ENCODE measurements at places on chromosomes 1 and 21.
A peak's percentile ranks its signal among the peaks of the same experiment; 100 is the strongest.

GRCh38 chr1:96367791-96368190 lies 353.8 kb upstream of the PTBP2 start:
- DNase-seq = no peak

DNA sequence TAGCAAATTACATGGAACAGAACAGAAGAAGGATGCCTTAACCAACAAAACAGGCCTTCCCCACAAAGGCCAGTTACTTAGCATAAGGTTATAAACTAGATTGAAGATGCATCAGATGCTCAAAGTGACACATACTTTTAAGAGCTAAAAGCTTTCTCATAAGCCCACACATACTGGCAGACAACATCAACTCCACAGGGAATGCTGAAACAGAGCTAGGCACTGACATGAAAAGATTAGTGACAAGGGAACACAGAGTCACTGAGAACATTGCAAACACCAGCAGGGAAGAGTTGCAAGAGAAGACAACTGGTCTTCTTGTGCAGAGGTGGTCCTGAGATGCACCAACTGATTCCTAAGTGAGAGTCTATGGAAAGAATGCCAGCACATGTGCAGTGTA lies 6.9 kb downstream of the TTC13 start:
- DNase-seq = no peak

DNA sequence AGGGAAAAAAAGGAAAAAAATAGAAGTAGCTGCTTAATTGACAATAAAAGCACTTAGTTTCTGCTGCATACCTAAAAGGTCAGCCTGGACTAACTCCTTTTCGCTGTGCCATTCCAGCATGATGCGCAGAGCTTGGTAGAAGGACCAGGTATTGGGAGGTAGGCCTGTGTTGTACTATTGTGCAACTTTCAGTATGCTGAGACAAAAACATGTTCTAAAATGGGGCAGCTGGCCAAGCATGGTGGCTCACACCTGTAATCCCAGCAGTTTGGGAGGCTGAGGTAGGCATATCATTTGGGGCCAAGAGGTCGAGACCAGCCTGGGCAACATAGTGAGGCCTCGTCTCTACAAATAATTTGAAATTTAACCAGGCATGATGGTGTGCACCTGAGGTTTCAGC lies 15.0 kb upstream of the SCCPDH start:
- DNase-seq = no peak

- DNase-seq = no peak
Measured at GRCh38 chr1:23645338-23645737, 46.3 kb upstream of the RPL11 start.

- no peak for DNase-seq
Measured at GRCh38 chr1:93594603-93594880, 87.1 kb downstream of the BCAR3 start.

GRCh38 chr1:78619446-78619802 lies 824 bp upstream of the IFI44L start:
- no peak for DNase-seq

- no peak for DNase-seq
Measured at GRCh38 chr1:184945678-184946412, 28.5 kb downstream of the NIBAN1 start.

- no peak for DNase-seq
Measured at GRCh38 chr1:37449936-37450335, 24.4 kb upstream of the ZC3H12A start.

- DNase-seq = no peak
Measured at GRCh38 chr1:224528900-224529299, 87.2 kb upstream of the CNIH3 start.

DNA sequence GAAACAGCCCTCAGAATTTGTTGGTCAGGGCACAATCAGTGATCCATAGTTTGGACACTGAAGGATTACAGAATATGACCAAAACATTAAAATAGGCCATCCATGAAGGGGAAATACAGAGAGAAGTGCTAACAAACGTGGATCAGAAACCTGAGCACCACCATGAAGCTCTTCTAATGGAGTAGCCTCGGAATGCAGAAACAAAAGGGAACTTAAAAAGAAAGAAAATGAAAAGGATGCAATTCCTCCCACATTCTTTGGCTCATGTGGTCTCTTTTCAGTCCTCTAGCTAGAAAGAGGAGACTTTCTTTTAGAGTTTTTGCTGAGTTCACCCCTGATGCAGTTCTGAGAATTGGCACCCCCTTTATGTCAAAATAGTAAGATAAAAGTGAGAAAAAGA lies 989.8 kb upstream of the B3GALT2 start:
- no peak for DNase-seq

GRCh38 chr1:45272913-45273371 lies 53.8 kb upstream of the HPDL start:
- no peak for DNase-seq

GRCh38 chr21:38505654-38506523 lies 7.6 kb upstream of the ERG start:
- peak; percentile 17 for DNase-seq

DNA sequence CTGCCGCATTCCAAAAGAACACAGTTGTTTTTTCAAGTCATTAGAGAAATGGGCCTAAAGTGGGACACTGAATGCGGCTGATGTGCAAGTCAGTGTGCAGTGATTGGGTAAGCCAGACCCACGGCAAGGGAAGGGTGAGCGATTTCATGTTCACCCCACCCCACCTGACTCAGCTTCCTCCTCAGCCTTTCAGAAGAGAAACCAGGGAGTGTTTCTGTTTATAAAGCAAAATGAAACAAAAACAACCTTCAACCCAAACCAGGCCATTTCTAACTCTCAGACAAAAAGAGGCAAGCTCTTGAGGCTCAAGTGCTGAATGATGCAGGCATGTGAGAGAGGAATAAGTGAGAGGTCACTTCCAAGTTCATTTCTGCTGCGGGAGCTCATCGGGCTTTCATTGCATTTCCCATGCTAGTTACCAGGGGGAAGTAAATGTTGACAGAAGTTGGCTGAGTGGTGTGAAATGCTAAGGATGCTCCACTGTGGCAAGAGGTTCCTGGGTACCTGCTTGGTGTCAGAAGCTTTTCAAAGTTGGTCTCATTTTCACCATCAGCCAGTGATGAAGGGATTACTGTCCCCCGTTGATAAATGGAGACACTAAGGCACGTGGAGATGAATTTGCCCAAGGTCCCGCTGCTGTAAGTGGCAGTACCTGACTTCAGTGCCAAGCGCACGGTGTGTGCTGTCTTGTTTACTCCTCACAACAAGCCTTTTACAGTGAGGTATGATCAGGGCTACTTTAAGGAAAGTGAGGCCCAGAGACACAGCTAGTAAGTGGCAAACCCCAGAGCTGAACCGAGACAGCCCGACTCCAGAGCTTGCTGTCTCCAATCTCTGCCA lies 29.1 kb downstream of the STPG1 start:
- peak; percentile 25 for DNase-seq

DNA sequence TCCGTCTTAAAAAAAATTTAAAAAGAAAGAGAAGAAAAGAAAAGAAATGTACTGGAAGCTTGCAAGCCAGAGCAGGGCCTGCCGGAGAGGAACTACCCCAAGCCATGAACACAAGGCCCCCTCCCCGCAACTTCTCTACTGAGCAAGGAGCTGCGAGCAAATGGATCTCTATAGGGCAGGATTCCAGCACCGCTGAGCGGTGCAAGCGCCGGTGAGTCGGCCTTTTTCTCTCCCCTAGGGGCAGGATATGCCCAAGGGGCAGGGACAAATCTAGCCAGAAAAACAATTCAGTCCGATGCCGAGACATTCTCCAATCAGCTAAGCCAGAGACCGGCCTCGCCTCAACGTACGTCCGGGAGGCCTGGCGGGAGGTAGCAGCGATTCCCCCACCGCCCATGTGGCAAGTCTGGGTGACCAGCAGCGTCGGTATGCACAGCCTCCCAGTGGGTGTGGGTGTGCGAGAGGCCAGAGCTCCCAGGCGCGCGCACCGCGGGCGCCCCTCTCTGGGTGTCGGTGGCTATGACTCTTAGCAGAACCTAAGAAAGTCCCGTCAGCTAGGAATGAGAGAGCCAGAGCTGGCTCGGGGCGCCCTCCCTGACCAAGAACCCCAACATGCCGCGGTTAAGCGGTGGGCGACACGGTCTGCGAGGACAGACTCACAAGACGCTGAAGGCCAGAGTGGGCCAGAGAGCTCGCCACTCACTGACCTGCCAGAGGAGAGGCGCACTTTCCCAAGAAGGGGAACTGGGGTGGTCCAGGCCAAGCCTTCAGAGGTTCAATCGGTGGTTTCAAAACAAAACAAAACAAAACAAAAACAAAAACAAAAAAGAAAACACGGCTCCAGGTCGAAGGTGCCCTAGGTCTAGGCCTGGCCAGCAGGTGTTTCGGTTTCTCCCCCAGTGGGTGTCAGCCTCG lies 1.9 kb downstream of the CSMD2 start:
- DNase-seq = peak; percentile 14

DNA sequence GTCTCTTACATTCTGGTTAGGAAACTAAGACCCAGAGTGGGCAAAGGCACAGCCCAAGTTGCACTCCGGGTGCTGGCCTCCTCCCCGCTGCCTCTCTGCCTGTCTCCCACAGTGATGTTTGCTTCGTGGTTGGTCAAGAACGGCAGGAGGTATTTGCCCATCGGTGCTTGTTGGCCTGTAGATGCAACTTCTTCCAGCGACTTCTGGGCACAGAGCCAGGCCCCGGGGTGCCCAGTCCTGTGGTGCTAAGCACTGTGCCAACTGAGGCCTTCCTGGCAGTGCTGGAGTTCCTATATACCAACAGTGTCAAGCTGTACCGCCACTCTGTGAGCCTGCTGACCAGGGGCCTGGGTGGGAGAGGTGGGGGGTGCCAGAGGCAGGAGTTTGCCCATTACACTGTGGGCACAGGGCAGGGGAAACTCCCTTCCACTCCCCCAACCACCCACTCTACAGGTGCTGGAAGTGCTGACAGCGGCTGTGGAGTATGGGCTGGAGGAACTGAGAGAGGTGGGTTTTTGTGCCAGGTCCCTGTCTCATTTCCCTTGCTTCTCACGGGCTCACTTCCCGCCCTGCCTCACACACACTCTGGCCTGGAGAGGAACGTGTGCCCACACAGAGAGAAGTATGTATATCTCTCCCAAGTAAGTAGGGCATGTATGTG lies 1.9 kb downstream of the BTBD19 start:
- DNase-seq = no peak

DNA sequence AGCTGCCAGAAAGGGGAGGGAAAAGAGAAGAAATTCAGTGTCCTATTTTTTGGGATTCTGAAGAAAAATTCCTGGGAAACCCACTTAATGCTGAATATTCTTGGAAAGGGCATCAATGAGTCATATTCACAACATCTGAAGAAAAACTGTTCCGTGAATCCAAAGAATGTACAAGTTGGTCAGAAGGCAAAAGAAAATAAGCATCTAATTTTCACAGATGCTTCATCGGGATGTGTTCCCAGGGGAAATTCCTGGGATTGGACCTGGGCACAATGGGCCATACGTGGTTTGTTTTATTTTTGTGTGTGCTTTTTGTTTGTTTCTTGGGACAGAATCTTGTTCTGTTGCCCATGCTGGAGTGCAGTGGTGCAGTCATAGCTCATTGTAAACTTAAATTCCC lies 112.2 kb downstream of the MAP3K21 start:
- DNase-seq = no peak
